ENCODE measurements at places on chromosomes 12 and 14.

DNA sequence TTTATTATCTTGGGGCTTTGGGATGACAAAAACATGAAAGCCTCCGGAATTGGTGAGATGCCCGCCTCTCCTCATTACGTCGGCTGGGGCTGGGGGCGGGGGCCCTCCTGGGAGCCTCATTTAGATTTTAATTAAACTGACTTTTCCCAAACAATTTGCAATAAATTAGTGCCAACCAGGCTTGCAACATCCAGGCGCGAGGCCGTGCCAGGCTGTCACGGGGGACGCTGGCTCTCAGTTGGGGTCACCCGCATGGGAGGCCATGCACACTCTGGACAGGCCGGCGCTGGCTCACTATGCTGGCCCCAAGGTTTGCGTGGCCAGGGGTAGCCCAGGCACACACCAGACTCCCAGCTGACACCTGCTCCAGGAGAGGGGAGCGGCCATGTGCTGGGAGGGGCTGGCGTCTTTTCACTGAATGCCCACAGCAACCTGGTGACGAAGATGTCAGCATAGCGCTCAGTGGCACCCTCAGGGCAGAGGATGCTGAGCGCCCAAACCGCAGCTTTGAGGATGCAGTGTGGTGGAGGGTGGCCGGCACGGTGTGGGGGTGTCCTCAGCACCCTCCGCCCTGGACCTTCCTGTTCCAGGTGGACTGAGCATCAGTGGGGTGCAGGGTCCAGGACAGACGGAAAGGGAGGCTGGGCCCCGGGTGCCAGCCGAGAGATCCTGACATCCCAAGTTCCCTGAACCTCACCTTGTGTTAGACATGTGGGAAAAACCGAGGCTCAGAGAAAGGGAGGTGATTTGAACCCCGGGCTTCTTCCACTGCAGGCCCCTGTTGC lies 190.8 kb upstream of the C14orf180 start:
- DNase-seq = no peak

GRCh38 chr12:4947253-4947652 lies 37.5 kb downstream of the KCNA1 start:
- DNase-seq = no peak

- DNase-seq = no peak
Measured at GRCh38 chr14:58712357-58712756, 74.6 kb downstream of the DACT1 start.

GRCh38 chr14:104926619-104927431 lies 2.1 kb downstream of the PLD4 start:
- DNase-seq = peak; percentile 8

DNA sequence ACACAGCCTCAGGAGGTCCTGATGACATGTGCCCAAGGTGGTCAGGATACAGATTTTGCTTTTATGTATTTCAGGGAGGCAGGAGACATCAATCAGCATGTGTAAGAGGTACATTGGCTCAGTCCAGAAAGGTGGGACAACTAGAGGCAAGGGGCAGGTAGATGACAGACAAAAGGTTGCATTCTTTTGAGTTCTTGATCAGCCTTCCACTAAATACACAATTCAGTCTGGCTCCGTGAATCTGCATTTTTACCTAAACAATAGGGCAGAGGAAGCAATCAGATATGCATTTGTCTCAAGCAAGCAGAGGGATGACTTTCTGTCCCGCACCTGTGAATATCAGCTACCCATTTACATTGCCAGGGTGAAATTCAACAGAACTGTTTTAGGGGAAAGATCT lies 178.6 kb downstream of the KSR2 start:
- DNase-seq = no peak

DNA sequence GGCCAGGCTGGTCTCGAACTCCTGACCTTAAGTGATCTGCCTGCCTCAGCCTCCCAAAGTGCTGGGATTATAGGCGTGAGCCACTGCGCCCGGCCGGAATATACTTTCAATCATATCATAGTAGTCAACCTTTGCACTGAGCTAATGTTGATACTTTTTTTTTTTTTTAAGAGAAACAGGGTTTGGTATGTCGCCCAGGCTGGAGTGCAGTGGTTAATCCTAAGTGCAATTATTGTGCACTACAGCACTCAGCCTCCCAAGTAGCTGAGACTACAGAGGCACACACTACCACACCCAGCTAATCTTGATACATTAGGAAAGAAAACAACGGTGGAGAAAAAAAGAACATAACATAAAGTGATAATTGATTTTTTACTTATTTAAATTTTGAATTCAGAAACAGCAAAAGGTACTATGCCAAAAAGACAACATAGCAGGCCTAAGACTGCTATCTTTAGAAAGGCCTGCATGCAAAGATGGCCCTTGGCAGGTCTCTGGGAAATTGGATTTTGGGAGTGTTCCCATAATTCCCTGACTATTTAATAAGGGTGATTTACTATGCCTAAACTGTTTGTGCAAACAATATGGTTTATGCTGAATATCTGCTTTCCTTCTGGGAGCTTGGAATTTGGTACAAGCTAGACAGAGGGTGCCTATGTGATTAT lies 15.5 kb downstream of the BTBD7 start:
- no peak for DNase-seq

DNA sequence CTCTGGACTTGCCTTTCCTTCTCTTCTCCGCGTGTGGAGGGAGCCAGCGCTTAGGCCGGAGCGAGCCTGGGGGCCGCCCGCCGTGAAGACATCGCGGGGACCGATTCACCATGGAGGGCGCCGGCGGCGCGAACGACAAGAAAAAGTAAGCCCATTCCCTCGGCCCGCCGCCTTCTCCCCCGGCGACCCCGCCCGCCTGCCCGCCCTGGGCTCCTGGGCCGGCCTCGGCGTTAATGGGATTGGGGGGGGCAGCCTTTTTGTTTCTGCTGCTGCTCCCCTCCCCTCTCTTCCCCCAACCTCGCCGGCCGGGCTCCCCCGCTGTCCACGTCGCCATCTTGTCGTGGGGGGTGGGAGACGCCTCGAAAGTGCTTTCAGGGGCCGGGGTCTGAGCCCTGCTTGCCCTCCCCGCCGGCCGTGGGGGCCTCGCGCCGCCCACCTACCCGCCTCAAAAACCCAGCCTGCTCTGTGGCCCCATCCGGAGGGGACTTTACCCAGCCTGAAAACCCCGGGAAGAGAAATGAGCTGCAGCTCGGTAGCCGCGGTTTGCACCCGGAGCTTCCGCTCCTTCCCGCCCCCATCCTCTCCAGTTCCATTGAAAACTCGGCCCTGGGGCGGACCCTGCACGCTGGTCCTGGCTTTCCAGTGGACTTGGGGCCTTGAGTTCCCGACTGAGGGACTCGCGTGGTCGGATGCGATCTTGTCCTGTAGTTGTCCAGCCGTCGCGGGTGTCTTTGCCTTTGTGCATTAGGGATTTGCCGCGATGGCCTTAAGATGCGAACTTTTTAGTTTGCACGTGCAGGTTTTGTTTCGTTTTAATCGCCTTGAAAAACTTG lies 598 bp downstream of the HIF1A start:
- peak; percentile 59 for DNase-seq

GRCh38 chr14:30355431-30355913 lies 203.5 kb upstream of the G2E3 start:
- no peak for DNase-seq

DNA sequence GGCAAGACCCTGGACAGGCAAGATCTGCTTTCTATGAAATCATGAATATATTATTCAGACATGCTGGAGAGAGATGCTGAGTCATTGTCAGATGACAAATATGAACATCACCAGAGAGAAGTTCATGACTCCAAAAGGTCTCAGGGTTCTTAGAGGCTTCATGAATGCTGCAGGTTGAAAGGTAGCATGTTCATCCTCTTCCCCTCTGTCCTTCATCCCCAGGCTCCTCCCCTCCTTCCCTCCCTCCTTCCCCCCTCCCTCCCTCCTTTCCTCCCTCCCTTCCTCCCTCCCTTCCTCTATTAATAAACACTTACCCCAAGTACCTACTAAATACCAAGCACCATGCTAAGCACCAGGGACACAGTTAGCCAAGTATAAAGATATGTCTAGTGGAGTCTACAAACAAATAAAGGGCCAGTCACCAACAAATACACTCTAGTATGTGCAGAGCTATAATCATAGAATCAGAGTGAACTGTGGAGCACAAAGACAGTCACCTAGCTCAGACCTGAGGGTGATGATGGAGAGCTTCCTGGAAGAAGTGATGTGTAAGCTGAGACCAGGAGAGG lies 46.2 kb downstream of the RPH3A start:
- DNase-seq = no peak

GRCh38 chr14:56276108-56276507 lies 157.9 kb downstream of the PELI2 start:
- no peak for DNase-seq

GRCh38 chr12:21350975-21351374 lies 16.3 kb upstream of the SLCO1A2 start:
- DNase-seq = no peak

DNA sequence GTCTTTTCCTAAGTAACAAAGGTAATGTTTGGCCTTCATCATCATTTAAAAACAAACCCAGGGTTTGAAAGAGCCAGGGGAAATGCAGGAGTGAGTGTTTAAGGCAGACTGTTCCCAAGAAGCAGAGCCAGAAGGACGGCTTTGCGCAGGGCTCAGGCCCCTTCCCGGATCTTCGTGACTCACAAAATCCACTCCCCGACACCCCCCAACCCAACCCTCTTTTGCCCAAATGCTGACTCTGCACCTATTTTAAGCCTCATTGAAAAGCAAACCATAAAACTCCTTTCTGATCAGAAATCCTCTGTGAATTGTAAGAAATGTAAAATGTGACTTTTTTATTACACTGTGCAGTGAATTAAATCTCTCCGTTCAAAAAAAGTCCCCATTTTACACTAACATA lies 67.5 kb downstream of the SETD3 start:
- no peak for DNase-seq

DNA sequence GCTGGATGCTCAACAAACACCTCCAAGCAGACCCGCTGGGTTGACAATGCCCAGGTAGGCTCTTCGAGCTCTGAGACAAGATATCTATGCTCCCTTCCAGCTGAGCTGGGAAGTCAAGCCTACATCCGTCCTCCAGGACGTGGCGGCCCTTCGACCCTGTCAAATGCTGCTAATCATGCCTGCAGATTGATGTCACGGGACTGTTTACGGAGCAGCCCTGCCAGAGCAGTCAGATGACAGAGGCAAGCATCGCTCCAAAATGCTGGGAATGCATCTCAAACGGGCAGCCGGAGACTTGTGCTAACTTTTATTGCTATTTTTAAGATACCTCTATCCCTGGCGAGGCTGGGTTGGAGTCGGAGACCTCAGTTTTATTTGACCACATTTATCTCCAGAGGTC lies 139.2 kb downstream of the NTF3 start:
- no peak for DNase-seq

DNA sequence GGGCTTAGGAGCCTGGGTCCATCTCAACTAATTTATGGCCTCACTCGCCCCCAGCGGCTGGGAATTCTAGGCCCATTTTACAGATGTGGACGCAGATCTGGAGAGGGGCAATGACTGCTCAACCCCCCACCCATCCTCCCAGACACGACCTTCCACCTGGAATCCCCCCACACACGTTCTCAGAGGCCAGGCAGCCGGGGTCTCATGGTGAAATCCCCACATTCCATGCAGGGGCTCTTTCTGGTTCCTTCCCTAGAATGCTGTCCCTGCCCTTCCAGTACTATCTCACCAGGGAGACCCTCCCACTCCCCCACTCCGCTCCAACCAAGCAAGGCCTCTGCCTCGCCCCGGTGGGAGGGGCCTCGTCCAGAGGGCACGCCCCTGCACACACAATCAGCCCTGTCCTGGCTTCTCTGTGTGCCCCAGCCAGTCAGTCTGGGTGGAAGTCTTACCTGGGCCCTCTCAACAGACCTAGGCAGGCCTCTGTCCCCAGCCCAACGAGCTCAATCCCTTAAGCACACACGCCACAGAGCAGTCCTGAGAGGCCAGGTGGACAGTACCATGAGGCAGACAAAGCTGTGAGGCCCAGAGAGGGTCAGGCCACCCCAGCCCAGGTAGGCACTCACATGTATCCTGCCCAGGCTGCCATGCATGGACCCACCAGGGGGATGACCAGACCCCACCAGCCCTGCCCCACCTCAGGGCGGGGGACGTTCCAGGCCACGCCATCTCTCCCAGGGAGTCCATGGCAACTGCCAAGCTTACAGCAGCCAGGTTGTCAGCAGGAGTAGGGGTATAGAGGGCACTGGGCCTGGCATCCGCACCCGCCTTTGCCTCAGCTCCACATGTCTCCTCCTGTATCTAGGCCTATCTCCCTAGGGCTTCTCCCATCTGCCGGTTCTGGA lies 1.3 kb upstream of the ANKRD9 start:
- no peak for DNase-seq

DNA sequence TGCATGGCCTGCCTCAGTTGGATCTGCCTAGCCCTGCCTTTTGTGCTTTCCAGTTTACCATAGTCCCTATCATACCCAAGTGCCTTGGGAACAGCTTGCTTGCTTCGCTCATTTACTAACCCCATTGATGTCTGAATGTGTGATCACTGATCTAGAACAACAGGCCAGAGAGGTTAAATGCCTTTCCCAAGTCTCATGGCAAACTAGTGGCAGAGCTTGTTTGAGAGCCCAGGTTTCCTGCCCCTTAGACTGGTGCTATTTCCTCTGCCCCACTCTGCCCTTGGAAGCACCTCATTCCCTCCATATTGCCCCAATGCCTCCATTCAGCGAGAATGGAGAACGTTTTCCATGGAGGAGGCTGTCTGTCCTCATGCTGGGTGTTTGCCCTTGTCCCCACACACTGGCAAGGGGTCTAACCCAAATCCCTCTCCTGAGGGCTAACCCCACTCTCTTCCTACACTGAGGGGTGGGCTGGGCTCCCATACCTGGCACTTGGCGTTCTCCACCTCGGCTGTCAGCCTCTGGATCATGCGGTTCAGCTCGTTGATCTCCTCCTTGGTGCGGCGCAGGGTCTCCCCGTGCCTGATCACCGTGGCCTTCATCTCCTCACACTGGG lies 19.8 kb downstream of the KRT7 start:
- no peak for DNase-seq

DNA sequence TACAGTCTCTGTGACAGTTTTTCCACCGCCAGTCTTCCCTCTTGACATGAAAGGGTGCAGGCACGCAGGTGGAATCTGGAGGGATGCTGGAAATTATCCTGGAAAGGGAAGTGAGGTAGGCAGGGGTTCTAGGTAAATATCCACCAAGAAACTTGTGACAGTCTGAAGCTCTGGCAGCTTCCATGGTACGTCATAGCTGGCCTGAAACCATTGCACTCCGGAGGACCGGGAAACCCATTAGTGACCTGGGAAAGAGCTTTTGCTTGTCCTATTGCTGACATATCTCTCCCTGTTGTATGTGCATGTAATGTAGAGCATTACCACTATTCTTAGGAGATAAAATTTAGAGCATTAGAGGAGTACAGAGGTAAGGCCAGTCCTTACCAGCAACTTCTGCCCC lies 275.9 kb downstream of the EGLN3 start:
- no peak for DNase-seq

- DNase-seq = no peak
Measured at GRCh38 chr14:68857516-68858070, 64.7 kb upstream of the ZFP36L1 start.

- DNase-seq = no peak
Measured at GRCh38 chr14:48391661-48392060, 716.3 kb upstream of the MDGA2 start.

DNA sequence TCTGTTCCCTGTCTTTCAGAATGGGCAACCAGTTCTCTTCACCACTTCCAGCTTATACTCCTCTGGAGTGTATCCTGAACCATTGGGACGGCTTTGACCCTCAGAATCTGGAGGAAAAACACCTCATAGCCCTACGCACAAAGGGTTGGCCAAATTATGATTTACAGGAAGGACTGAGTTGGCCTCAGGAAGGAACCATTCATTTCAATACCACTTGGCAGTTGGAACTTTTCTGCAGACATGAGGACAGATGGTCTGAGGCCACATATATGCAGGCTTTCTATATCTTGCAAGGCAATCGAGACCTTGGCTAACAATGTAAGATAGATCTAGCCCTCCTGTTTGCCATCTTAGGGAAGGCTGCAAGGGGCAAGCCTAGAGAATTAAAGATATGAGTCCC lies 24.0 kb downstream of the CLECL1 start:
- no peak for DNase-seq

Data from CD4-positive, alpha-beta T cell treated with Interferon alpha-2 for 1 hour (primary cell).